ENCODE measurements at places on chromosomes 12 and 14. TPM values are rescaled to one million over a fixed set of nuclear protein-coding genes. Genes with fewer than 3 reads are reported as not detected.

Gene RNU4-1
- total RNA-seq = 1,035 TPM

Gene CLEC2A
- not detected for total RNA-seq

Gene ATP5MC2
- 245 TPM for total RNA-seq

Gene CCDC38
- 0.11 TPM for total RNA-seq

Gene KCNH3
- 3.4 TPM for total RNA-seq

Gene OAS1
- total RNA-seq = 3.4 TPM

Gene FAM222A
- total RNA-seq = 1.1 TPM

Gene KSR2
- total RNA-seq = 0.05 TPM

Gene AQP2
- not detected for total RNA-seq

Gene KRT82
- not detected for total RNA-seq

Gene MDP1
- total RNA-seq = 3.7 TPM

Gene LAG3
- 1.4 TPM for total RNA-seq

Gene KLC1
- 111 TPM for total RNA-seq
